Thoracic aorta (tissue), 2 donors: ENCODE measurements at places on chromosomes 12 and 14.

GRCh38 chr12:62903151-62903550, 31.8 kb downstream of the PPM1H start:
- peaks cover 20% of the 10 kb centered on the region for H3K4me1 ChIP-seq
- no peak overlapping the region for H3K4me3 ChIP-seq
- H3K27ac ChIP-seq = no peak overlapping the region
- H3K36me3 ChIP-seq = no peaks in the 10 kb centered on the region
- H3K27me3 ChIP-seq = no peaks in the 10 kb centered on the region
- DNase-seq = no peak

DNA sequence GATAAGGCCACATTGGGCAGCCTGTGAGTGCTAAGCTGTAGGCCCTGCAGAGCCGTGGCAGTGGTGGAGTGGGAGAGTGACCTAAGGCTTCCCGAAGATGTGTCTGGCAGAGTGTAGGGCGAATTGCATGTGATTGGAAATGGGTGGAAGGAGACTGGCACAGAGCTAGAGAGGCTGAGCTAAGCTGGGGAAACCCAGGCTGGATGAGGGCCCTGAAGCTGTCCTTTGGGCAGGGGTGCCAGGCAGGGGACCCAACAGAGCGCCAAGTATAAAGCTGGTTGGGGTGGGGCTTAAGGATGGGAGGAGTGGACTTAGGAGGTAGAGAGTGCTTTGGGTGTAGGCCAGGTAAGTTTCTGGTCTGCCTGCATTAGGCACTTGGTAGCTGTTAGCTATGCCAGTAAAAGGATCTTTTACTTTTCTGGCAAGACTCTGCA, 47.9 kb downstream of the WDR20 start:
- H3K27ac ChIP-seq = peak overlapping the region; percentile 54
- H3K4me1 ChIP-seq = peaks cover 26% of the 10 kb centered on the region
- H3K4me3 ChIP-seq = peak overlapping the region; percentile 38

DNA sequence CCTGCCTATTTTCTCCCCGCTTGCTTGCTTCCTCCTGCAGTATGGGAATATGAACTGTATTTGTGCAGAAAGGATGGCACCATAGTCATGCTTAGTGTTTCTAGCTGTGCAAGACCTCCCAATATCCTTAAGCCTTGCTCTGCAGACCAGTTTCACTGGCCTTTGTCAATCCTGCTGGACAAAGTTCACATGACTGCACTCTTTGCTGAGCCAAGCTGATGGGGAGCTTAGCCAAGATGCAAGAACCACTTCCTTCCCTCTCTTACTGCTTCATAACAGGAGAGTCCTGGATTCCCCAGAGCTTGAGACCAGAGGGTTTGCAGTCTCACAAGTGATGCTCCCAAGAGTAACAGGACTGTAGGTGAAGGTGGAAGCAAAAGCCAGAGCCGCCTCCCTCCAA, 3.8 kb downstream of the ASIC1 start:
- peaks cover 11% of the 10 kb centered on the region for H3K4me1 ChIP-seq
- H3K27me3 ChIP-seq = no peaks in the 10 kb centered on the region
- DNase-seq = no peak
- H3K4me3 ChIP-seq = no peak overlapping the region
- H3K36me3 ChIP-seq = no peaks in the 10 kb centered on the region
- H3K27ac ChIP-seq = no peak overlapping the region

- H3K4me1 ChIP-seq = no peaks in the 10 kb centered on the region
- DNase-seq = no peak
- peak overlapping the region; percentile 16 for H3K4me3 ChIP-seq
- H3K36me3 ChIP-seq = peaks cover 66% of the 10 kb centered on the region
- no peaks in the 10 kb centered on the region for H3K27me3 ChIP-seq
- H3K27ac ChIP-seq = no peak overlapping the region
These were observed 9.5 kb downstream of the ZNF891 start for GRCh38 chr12:133120385-133121191.

DNA sequence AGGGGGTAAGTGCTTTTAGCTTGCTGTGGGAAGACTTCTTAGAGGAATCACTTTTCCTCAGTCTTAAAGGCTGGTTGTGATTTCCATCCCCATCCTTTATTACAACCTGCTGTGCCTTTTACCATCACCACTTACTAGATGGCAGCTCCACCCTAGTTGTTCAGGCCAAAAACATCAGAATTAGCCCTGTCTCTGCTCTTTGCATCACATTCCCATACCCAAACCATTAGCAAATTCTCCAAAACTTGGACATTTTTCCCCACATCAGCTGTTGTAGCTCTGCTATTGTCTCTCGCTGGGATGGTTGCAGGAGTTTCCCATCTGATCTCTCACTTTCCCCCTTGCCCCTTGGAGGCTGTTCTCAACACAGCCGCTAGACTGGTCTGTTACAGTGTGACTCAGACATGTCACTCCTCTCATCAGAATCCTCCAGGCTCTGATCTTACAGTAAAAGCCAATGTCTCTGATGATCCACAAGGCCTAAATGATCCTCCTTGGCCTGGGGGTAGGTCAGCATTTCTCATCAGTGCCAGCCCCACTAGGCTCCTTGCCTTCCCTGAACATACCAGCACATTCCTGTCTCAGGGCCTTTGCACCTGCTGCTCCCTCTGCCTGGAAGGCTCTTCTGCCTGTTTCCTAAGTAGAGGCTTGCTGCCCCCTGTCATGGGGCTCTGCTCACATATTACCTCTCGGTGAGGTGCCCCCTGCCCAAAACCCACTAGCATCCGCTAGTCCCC, 102.5 kb downstream of the BEGAIN start:
- H3K4me1 ChIP-seq = no peaks in the 10 kb centered on the region
- H3K4me3 ChIP-seq = no peak overlapping the region

GRCh38 chr12:89344043-89344861, 8.0 kb downstream of the DUSP6 start:
- no peak overlapping the region for H3K4me3 ChIP-seq
- no peaks in the 10 kb centered on the region for H3K27me3 ChIP-seq
- DNase-seq = no peak
- peak overlapping the region; percentile 9 for H3K27ac ChIP-seq
- peaks cover 11% of the 10 kb centered on the region for H3K4me1 ChIP-seq
- H3K36me3 ChIP-seq = no peaks in the 10 kb centered on the region

DNA sequence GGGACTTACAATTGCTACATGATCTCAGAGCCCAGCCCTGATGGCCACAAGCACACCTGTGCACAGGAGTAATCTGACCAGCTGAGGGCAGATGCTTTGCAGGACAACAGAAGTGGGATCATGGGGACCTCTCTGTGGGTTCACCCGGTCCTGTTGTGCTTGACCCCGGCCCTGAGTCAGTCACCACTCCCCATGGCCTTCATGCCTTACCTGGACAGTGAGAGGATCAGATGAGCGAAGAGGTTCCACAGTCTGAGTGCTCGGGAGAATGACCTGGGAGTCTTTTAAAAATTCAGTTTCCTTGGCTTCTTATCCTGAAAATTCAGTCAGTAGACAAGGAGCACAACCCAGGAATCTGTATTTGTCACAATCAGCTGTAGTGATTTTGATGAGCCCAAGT, 88.1 kb downstream of the NTF3 start:
- H3K4me1 ChIP-seq = no peaks in the 10 kb centered on the region
- no peaks in the 10 kb centered on the region for H3K36me3 ChIP-seq
- H3K27me3 ChIP-seq = no peaks in the 10 kb centered on the region
- H3K4me3 ChIP-seq = no peak overlapping the region
